ENCODE measurements at places on chromosomes 12 and 14.

GRCh38 chr14:49945448-49946319 is 52.8 kb downstream of the ARF6 start:
- no peak for DNase-seq

DNA sequence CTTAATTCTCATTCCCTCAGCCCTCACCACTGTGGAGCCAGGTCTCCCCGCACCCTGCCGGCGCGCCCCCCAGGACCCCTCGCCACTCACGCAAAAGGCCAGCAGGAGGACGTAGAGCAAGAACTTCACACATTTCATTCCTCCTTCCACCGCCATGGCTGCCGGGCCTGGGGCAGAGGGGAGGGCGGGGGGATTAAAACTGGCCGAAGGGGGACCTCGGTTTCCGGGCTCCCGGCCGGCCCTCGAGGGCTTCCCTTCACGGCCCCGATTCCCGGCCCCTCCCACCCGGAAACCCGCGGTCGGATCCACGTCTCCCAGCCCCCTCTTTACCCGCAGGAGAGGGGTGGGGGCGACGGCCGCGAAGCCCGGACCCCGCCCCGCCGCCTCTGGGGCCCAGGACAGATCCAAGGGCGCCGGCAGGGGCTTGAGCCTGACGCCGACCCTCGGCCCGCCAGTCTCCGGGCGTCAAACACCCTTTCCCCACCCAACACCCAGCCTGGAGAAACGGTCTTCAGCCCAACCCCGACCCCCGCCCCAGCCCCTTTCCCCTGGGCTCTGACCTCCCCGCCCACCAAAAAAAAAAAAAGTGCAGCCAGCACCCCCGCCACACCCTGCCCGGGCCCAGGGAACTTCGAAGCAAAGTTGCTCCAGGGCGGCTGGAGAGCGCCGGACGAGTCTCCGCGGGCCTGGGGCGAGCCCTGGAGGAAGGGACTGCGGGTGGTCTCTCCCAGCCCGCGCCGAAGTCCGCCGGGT is 447 bp downstream of the CD63 start:
- peak; percentile 71 for DNase-seq

GRCh38 chr14:68244262-68244980 is 424.8 kb downstream of the RAD51B start:
- DNase-seq: no peak

DNA sequence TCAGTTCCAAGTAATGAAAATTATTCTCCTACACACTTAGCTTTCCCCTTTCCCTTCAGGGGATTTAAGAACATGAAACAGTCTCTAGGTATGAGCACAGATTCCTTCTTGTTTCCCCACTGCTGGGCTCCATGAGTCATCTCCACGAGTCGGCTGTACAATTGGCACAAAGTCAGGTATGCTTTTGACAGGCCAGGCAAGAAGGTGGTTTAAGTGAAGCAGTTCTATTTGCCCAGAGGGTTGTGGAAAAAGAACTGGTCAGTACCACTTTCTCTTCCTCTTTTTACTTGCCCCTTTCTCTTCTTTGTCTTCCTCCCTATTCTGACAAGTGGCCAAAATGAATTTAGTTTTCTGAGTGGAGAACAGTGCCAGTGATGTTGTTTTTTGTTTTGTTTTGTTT is 16.3 kb downstream of the DYNC1H1 start:
- DNase-seq: no peak

DNA sequence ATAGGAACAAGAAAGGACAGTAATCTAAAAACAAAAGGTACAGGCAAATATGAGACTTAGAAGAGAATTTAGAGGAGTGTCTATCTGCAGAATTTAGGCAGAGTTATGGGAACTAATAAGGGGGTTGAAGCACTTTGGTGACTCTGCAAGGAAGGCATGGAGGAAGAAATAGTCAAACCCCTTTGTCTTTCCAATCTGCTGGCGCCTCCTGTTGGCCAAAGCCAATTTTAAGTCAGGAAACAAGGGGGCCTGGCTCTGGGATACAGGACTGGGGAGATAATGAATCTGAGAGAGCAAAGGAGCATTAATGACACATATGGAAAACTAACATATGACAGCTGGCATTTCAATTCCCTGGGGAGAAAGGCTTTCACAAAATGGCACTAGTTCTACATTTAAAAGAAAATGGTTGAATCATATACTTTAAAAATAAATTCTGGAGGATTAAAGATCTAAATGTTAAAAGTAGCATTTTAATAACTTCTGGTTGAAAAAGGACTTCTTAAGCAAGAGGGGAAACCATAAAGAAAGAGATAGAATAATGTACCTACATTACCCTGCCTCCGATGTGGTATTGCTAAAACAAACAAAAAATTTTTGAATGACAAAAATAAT is 48.5 kb upstream of the CSRP2 start:
- DNase-seq: no peak

DNA sequence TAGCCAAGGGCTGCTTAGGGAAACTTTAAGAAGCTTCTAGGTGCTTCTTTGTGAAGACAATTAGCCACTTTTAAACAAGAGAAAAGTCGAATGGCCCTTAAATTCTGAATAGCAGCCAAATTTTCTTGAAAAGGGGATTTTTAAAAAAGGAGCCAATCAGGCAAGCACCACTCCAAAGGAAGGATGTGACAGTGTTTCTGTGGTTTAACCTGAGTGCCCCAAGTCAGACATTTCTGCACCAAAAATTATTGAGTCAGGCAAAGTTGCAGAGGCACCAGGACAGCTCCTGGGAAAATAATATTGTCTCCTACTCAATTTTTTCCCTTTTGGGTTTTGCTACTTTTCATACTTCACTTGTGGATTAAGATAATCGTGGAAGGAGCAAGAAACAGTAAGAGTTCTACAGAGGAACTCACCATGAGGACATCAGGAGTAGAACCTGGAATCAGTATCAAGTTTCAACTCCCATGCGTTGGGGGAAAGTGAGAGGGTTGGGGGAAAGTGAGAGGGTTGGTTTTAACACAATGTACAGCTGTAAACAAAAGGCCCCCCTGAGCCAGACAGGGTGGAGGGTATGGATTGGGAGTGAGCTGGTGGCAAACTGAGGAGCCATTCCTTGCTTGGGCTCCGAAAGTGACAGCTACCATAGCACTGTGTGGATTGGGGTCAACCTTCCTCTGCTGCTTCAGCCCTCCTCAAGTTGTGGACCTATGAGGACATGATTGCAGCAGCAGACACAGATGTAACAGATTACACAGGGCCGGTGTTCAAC is 90.8 kb downstream of the SLC38A1 start:
- DNase-seq: no peak

DNA sequence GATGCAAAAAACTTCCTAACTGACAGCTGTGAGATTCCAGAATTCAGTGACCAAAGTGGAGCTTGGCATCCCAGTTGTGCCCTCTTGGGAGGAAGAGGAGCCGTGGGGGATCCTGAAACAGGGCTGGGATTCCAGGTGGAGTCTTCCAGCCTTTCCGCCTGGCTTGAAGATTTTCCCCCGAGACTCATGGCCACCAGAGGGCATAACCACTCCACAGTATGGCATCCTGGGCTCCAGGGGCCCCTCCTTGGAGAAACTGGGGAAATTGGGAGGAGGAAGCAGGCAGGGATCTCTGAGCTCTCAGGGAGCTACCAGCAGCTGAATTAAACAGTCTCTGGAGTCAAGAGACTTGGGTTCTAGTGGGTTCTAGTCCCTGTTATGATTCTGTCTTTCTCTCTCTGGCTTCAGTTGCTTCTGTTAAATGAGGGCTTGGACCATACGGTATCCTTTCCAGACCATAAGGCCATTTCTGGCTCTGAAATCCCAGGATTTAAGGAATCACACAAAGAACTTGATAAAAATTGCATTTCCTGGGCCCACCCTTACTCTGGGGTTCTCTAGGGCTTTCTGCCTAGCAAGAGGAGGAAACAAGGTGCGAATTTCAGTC is 2.6 kb upstream of the TAMALIN start:
- DNase-seq: peak; percentile 32
